ENCODE measurements at places on chromosomes 5 and 9. TPM values are rescaled to one million over a fixed set of nuclear protein-coding genes. Genes with fewer than 3 reads are reported as not detected.

- no peak for DNase-seq
Observed at GRCh38 chr9:82202808-82203207, 214.2 kb downstream of the SPATA31D1 start.

DNA sequence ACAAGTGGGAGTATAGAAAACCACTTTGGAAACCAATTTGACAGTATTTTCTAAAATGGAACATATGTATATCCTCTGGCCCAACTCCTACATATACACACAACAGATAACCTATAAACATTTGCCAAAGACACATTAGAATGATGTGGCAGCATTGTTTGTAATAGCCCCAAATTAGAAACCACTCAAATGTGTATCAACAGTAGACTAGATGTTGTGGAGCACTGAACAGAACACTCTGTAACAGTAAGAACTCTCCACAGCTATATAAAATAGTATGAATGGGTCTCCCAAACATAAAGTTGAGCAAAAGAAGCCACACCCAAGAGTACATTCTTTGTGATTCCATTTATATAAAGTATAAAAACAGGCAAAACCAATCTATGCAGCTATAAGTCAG, 6.1 kb downstream of the ZNF622 start:
- DNase-seq = no peak

GRCh38 chr5:173583346-173583745, 33.1 kb downstream of the BOD1 start:
- no peak for DNase-seq

DNA sequence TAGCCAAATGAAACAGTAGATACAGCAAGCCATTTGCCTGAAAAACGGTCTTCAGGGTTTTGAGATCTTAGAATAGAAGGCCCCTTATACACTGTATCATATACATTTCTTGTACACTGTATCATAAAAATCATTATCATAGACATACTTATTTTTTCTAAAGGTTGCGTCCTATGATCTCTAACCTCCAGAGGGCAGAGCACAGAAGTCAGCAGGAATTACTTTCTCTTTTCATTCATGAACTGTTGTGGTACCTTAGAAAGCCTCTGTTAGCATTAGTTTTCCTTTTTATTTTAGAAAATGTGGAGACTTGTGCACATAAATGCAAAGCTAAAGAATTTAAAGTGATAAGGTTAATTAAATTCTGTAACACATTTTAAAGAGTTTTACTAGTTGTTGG, 115.4 kb downstream of the OXCT1 start:
- no peak for DNase-seq

Gene IGIP
- total RNA-seq = 4.6 TPM

Gene TCOF1
- total RNA-seq = 20.0 TPM
